ENCODE measurements at places on chromosomes 1 and 21. TPM values are rescaled to one million over a fixed set of nuclear protein-coding genes. Genes with fewer than 3 reads are reported as not detected.

- no peaks in the 10 kb centered on the region for H3K36me3 ChIP-seq
- H3K27ac ChIP-seq = no peak overlapping the region
- no peaks in the 10 kb centered on the region for H3K4me1 ChIP-seq
- H3K27me3 ChIP-seq = peaks cover 1% of the 10 kb centered on the region
- no peak overlapping the region for H3K4me3 ChIP-seq
Measured at GRCh38 chr21:44527983-44528633, 11.9 kb downstream of the KRTAP10-1 start.

- peak; percentile 16 for DNase-seq
- H3K36me3 ChIP-seq = peaks cover 41% of the 10 kb centered on the region
- peak overlapping the region; percentile 53 for H3K27ac ChIP-seq
- H3K4me1 ChIP-seq = peaks cover 42% of the 10 kb centered on the region
- H3K27me3 ChIP-seq = no peaks in the 10 kb centered on the region
Measured at GRCh38 chr1:154155251-154155650, 378 bp upstream of the NUP210L start.

The EPHA8 gene
- total RNA-seq = not detected

DNA sequence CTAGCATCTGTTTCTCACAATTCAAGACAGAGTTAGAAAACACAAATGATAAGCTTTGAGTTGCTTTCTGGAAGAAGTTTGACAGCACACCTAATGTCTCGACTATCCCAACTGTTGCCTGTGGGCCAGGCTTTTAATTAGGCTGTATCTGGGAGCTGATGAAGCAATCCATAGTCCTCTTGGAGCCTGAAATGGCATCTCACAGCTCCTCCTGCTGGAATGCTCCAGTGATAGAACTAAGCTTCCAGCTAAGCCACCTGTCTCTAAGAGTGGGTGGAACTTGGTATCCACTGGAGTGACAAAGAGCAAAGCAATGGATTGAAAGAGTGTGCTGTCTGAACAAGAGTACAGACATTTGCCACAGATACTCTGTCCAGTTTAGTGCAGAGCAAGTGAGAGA lies 605.3 kb upstream of the NR5A2 start:
- no peaks in the 10 kb centered on the region for H3K4me1 ChIP-seq
- no peak overlapping the region for H3K4me3 ChIP-seq
- no peaks in the 10 kb centered on the region for H3K27me3 ChIP-seq
- peak; percentile 54 for DNase-seq

GRCh38 chr1:35500439-35500838 lies 56.8 kb downstream of the KIAA0319L start:
- H3K4me1 ChIP-seq = peaks cover 10% of the 10 kb centered on the region
- H3K27ac ChIP-seq = no peak overlapping the region
- no peaks in the 10 kb centered on the region for H3K27me3 ChIP-seq
- H3K36me3 ChIP-seq = peaks cover 8% of the 10 kb centered on the region
- DNase-seq = no peak

Data from HFFc6 (cell line).